ENCODE measurements at places on chromosomes 11 and 22. TPM values are rescaled to one million over a fixed set of nuclear protein-coding genes. Genes with fewer than 3 reads are reported as not detected.

DNA sequence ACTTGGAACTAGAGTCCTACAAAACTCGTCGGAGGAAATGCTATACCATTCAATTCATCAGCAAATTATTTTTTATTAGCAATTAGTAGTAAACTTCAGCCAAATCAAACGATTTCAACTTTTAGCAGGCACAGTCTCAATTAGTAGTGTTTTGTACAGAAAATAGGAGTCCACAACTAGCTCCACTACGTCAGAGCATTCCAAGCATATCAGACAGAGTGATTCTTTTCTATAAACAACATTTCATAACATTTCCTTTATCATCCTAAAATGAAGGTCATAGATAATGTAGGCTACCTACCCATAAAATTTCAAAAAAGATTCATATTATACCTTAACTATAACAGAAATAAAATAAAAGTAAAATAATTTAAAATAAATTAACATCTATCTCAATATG, 169.9 kb downstream of the KIF18A start:
- H3K4me3 ChIP-seq, result no peak overlapping the region
- H3K27me3 ChIP-seq, result no peaks in the 10 kb centered on the region
- no peak for DNase-seq

DNA sequence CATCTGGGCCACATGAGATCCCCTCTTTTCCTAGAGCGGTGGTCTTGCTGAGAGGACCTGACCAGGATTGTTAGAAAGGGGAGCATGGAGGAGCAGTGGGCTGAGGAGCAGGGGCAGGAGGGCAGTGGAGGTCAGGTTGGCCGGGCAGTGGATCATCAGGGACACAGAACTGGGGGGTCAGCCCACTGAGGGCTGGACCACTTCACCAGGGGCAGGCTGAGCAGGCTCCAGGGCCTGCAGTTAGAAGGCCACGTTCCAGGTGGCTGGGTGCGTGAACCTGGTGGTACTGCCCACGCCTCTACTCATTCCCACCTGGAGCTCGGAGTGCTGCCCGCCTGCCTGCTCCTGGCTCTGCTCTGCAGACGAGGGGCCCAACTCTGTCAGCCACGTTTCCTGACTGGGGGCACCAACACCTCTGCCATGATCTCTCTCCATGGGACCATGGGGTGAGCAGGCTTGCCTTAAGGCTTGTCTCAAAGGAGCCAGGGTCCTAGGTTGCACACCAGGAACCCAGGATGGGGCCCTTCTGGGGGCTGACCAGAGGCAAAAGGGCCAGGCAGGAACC, 9.7 kb downstream of the MRGPRF start:
- DNase-seq, result no peak
- H3K27ac ChIP-seq, result no peak overlapping the region
- peaks cover 59% of the 10 kb centered on the region for H3K4me1 ChIP-seq
- H3K4me3 ChIP-seq, result no peak overlapping the region
- H3K27me3 ChIP-seq, result peaks cover 3% of the 10 kb centered on the region
- peaks cover 32% of the 10 kb centered on the region for H3K36me3 ChIP-seq

GRCh38 chr11:33064033-33064825, 24.9 kb downstream of the TCP11L1 start:
- H3K36me3 ChIP-seq, result peaks cover 67% of the 10 kb centered on the region
- H3K4me1 ChIP-seq, result peaks cover 9% of the 10 kb centered on the region
- H3K27me3 ChIP-seq, result no peaks in the 10 kb centered on the region
- peak; percentile 15 for DNase-seq
- H3K4me3 ChIP-seq, result no peak overlapping the region
- H3K27ac ChIP-seq, result no peak overlapping the region

GRCh38 chr11:47879259-47880158, 31.4 kb upstream of the NUP160 start:
- no peak overlapping the region for H3K4me3 ChIP-seq
- no peak for DNase-seq
- no peaks in the 10 kb centered on the region for H3K4me1 ChIP-seq
- H3K27me3 ChIP-seq, result no peaks in the 10 kb centered on the region

- no peak overlapping the region for H3K4me3 ChIP-seq
- peak; percentile 52 for DNase-seq
- H3K4me1 ChIP-seq, result peaks cover 34% of the 10 kb centered on the region
- H3K27me3 ChIP-seq, result peaks cover 2% of the 10 kb centered on the region
- no peaks in the 10 kb centered on the region for H3K36me3 ChIP-seq
These were observed 94.8 kb upstream of the RTL6 start for GRCh38 chr22:44592824-44593148.

GRCh38 chr11:13008625-13009475, at the start of gene RASSF10:
Gene RASSF10, plus strand, starts transcription at chr11:13009316. Its CDS starts 261 bp downstream, at chr11:13009577.
- DNase-seq, result peak; percentile 60
- H3K4me1 ChIP-seq, result peaks cover 21% of the 10 kb centered on the region
- H3K36me3 ChIP-seq, result no peaks in the 10 kb centered on the region
- H3K27ac ChIP-seq, result no peak within 1 kb of the TSS
- peaks cover 70% of the 10 kb centered on the region for H3K27me3 ChIP-seq
- peak within 1 kb of the TSS; percentile 33 for H3K4me3 ChIP-seq

DNA sequence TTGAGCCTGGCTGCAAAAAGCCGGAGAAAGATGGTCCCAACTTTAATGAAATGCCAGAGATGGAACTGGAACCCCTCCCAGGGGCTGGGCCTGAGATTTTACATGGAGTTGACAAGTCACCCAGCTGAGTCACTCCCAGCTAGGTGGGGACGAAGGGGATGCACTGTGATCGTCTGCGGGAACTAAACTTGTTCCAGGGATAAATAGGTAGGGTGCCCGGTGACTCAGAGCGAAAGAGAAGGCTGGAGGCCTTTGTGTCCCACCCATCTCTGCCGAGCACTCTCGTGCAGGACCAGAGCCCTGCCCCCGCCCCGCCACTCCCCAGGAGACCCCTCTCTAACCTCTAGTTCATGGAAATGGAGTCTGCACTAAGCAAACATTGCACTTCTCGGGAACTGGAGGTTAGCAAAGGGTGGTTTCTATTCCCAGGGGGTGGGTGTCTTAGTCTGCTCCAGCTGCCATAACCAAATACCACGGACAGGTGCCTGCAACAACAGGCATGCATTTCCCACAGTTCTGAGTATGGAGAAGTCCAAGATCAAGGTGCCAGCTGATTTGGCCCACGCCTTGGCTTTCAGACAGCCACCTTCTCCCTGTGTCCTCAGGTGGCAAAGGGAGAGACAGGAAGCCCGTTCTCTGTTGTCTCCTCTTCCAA, 60.7 kb upstream of the FADD start:
- no peak overlapping the region for H3K27ac ChIP-seq
- H3K36me3 ChIP-seq, result no peaks in the 10 kb centered on the region
- H3K27me3 ChIP-seq, result peaks cover 42% of the 10 kb centered on the region

- DNase-seq, result no peak
- H3K4me3 ChIP-seq, result no peak overlapping the region
- H3K4me1 ChIP-seq, result no peaks in the 10 kb centered on the region
These were observed 165.1 kb downstream of the DBX1 start for GRCh38 chr11:19995145-19995544.

DNA sequence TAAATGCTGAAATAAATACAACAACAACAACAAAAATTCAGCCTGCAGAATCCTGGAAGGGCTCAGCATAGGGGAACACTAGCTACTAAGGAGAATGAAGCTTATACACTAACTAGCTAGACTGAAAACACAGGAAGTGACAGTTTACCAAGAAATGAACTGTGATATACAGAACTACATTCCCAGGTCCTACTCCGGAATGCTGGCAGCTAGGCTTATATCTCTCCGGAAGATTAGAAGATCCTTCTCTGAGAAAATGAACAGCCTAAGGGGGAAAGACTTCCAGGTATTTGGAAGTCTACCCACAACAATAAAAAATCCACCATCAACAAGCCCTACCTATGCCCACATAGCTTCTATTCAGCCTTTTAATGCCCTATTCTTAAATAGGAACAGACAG, 31.0 kb downstream of the CCDC34 start:
- H3K36me3 ChIP-seq, result peaks cover 3% of the 10 kb centered on the region
- no peaks in the 10 kb centered on the region for H3K27me3 ChIP-seq
- H3K4me1 ChIP-seq, result no peaks in the 10 kb centered on the region
- DNase-seq, result no peak
- no peak overlapping the region for H3K27ac ChIP-seq

DNA sequence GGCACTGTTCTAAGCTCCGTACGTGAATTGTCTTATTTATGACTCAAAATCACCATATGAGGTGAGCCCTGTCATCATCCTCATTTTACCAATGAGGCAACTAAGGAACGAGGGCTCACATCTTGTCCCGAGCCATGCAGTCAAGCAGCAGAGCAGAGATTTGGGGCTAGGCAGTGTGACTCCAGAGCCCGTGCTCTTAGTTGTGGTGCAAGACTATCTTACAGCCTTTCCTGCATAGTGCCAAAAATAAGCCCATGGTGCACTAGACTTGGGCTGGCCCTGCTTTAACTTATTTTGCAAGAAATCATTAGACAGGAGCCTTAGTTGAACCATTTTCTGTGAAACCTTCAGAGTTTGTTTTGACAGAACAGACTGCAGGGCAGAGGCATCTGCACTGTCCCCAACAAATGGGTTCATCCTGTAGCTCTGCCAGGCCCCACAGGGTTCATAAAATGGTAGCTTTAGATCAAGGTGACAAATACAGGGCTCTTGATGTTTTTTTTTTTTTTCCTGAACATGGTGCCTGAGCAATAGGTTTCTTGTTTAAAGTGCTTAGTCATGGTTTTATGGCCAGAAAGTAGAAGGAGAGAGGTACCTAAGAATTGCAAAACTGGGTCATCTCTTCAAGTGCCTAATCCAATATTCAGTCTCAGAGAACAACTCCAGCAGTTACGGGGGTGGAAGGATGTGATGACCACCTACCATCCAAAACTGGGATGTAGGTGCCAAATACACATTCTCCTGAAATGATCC, 56.6 kb downstream of the BMAL1 start:
- H3K36me3 ChIP-seq, result no peaks in the 10 kb centered on the region
- DNase-seq, result no peak
- no peak overlapping the region for H3K27ac ChIP-seq

PRODH gene
- 7.1 TPM for total RNA-seq

DNAJB7 gene
- total RNA-seq, result not detected

All from muscle of leg (tissue), 16 donors.